AG09319 (cell line): ENCODE measurements at places on chromosomes 7 and 10.

- DNase-seq, result peak; percentile 65
Measured at GRCh38 chr10:61271127-61271780, 181.9 kb downstream of the TMEM26 start.

DNA sequence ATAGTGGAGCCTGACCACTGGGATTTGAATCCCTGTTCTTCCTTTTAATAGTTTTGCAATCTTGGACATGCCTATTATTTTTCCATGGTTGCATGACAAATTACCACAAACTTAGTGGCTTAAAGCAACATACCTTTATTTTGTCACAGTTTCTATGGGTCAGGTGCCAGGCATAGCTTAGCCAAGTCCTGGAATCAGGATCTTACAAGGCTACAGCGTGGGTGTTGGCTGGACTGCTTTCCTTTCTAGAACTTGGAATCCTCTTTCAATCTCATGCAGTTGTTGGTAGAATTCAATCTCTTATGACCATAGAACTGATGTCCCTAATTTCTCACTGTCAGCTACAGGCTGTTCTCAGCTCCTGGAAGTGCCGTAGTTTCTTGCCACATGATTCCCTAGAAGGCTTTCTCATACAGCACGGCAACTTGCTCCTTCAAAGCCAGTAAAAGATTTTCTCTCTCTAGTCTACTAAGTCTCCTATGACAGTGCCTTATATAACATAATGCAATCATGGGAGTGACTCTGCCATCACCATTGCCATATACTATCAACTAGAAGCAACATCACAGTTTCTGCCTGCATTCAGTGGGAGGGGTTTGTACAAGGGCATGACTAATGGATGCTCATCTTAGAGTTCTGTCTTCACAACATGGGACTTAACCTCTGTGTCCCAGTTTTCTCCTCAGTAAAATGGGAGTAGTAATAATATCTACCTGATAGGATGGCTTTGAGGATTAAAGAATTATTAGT, 243.4 kb upstream of the FZD1 start:
- DNase-seq, result no peak

DNA sequence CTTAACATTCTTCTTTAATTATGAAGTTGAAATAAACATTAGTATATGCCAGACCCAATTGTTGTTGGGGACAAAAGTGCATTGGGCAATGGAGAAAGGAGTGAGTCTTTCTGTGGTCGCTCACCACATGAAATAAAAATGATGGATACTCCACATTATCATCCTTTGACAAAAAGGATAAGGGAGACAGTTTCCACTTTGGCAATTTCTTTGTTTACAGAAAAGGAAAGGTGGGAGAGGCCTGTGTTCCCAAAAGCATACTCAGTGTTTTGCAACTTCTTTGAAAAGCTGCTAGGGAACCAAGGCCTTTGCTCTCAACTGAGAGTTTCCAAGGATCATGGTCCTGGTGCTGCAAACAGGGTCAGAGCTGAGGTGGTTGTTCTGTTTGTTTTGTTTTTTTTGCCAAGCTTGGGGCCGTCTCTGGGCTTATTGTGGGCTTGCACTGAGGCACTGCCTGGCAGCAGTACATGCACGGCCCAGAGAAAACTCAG, 341.9 kb downstream of the TNS3 start:
- DNase-seq, result no peak

- no peak for DNase-seq
Measured at GRCh38 chr7:121331574-121331973, 2.8 kb downstream of the WNT16 start.

DNA sequence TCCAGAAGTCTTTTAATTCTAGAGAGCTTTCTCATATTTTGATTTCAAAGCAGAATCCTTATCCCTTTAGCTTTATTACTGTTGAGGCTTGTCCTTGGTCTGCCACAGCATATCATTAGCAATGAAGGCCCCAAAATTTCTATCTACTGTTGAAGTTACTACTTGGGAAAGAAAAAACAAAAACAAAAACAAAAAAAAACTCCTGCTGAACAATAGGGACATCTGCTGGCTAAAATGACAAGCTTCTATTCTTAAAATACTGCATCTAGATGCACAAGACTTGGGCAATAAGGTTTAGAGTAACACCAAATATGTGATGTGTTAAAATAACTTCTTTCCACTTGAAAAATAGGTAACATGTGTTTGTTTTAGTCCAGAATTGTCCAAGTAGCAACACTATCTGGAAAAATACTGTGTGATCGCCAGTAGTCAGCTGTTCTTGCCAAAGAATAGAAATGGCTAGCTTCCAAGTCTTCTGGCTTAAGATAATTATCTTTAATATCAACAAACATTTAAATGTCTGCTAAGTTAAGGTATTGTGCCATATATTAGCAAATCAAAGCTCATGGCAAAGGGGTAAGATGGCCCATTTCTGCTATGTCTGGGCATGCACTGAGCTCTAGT, 3.8 kb upstream of the DMTF1 start:
- DNase-seq, result peak; percentile 14

- no peak for DNase-seq
Measured at GRCh38 chr7:16511314-16511713, 15.3 kb upstream of the LRRC72 start.

DNA sequence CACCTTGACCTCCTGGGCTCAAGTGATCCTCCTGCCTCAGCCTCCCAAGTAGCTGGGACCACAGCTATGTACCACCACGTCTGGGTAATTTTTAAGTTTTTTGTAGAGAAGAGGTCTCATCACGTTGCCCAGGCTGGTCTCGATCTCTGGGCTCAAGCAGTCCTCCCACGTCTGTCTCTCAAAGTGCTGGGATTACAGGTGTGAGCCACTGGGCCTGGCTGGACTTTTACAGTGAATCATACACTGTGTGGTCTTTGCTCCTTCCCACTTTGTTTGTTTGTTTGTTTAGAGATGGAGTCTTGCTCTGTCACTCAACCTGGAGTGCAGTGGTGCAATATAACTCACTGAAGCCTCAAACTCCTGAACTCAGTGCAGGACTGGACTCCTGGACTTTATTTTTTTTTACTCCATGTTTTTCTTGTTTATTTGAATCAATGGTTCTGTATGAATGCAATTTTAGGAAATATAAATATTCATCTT, 12.5 kb downstream of the PPIA start:
- no peak for DNase-seq

DNA sequence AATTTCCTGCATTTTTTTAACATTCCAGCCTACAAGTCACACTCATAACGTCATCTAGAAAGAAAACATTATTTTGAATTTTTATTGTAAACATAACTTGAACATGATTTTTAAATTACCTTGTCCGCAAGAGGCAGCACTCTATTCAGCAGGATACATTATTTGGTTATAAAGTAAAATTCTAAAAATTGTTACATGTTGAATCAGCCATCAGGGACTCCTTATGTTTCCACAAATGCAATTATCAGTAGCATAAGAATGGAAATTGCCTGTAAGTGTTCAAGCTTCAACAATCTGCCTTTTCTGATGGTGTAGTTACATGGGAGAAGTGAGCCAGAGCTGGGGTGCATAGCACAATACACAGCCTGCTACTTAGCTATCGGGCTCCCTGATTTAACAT, 97.5 kb downstream of the ZNF365 start:
- DNase-seq, result no peak

DNA sequence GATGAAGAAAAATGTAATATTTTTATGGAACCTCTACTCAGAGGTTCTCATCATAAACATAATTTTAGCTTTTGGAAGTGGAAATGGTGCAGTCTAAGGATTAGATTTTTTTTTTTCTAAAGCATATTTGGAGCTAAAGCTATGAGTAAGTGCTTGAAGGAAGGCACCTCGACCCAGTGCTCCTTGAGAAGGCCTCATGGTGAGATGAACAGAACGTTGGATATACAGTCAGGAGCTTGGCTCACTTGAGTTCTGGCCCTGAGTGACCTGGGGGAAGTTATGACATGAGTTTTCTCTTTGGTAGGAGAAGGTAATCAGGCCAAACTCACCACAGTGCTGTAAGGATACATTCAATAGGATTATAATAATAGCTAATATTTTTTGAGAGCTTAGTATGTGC, 163.3 kb downstream of the JCAD start:
- DNase-seq, result no peak

DNA sequence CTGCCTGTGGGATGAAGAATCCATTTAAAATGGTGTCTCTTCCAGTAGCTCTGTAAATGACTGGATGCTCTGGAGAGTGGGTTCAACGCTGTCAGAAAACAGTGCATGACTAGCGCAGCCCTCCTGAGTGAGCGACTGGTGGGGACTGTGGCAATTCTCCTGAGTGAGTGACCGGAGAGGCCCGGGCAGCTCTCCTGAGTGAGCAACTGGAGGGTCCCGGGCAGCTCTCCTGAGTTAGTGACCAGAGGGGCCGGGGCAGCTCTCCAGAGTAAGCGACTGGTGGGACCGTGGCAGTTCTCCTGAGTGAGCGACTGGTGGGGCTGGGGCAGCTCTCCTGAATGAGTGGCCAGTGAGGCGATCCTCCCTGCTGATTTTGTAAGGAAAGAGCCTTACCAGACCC, 85.5 kb downstream of the WDR37 start:
- DNase-seq, result no peak

- DNase-seq, result no peak
Measured at GRCh38 chr7:93592588-93593266, 18.2 kb upstream of the CALCR start.

GRCh38 chr10:109920016-109920415, 3.3 kb downstream of the XPNPEP1 start:
- no peak for DNase-seq

DNA sequence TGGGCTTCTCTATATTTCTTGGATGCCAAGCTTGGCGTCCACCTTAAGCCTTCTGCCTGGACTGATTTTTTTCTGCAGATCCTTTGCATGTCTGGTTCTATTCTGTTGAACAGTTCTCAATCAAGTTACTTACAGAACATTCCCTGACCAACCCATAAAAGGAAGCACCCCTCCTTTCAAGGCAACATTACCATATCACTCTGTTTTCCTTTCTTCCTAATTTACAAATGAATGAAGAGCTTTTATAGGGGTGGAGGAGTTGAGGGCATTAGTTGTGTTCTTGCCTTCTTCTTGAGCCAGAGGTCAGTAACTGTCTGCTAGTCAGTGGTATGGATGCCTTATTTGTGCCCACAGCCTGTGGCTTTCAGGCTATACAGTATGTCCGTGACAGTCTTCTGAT, 361.0 kb downstream of the PHTF2 start:
- DNase-seq, result no peak

- no peak for DNase-seq
Measured at GRCh38 chr7:30612658-30613265, 18.1 kb downstream of the GARS1 start.

DNA sequence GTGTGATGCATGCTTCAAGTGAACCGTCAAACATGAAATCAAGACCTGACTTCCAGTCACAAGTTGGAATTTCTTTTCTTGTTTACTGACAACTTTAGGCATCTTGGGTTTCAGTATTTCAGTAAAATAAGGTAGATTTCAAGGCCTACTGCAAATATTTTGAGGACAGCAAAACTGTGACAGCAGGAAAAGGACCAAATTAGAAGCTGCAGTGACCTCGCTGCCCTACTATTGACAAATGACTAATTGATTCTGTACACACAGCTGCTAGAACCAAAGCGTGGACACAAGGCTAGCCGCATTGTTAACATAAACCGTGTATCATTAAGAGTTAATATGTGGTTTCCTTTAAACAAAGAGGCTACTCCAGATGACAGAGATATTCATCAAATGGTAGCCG, 105.7 kb upstream of the SEC61G start:
- DNase-seq, result no peak

- DNase-seq, result no peak
Measured at GRCh38 chr7:98548971-98549370, 68.1 kb upstream of the NPTX2 start.

- DNase-seq, result no peak
Measured at GRCh38 chr7:115805458-115805857, 225.1 kb downstream of the TFEC start.

DNA sequence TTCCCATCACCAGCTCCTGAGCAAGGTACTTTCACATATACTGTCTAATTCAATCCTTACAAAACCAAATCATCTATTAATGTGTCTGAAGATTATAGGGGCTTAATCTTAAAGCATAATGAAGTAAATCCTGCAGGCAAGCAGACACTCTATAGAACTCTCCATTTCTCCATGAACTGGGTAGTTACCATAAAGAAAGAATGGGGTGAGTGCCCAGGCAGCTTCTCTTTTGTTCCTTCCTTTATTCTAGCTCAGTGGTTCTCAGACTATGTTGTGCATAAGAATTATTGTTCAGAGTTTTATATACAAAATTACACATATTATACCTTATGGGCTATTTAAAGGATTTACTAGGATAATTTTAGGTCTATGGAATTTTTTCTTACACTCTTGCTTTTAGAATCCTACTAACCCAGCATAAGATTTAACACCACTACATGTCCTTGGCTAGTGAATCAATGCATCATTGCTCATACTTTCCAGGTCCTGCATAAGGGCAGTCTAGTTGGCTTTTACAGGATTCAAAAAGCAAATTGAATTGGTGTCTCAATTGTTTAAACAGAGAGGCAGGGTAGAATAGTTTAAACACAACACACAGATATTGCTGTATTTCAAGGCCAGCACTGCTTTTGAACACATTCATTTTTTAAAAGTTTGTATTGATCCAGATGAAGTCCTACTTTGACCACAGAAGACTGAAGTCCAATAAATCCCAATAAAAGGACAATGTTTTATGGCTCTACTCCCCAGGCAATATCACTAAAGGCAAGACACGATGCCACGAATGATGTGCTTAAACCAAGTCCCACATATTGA, 12.9 kb downstream of the SGCE start:
- DNase-seq, result no peak

GRCh38 chr10:299969-300368, 164.7 kb downstream of the ZMYND11 start:
- no peak for DNase-seq

GRCh38 chr10:21087476-21087875, 190.4 kb upstream of the NEBL start:
- no peak for DNase-seq

GRCh38 chr7:16967300-16967811, 85.6 kb upstream of the AGR3 start:
- DNase-seq, result peak; percentile 36

GRCh38 chr10:73887294-73888039, 13.1 kb upstream of the CAMK2G start:
- DNase-seq, result peak; percentile 86

DNA sequence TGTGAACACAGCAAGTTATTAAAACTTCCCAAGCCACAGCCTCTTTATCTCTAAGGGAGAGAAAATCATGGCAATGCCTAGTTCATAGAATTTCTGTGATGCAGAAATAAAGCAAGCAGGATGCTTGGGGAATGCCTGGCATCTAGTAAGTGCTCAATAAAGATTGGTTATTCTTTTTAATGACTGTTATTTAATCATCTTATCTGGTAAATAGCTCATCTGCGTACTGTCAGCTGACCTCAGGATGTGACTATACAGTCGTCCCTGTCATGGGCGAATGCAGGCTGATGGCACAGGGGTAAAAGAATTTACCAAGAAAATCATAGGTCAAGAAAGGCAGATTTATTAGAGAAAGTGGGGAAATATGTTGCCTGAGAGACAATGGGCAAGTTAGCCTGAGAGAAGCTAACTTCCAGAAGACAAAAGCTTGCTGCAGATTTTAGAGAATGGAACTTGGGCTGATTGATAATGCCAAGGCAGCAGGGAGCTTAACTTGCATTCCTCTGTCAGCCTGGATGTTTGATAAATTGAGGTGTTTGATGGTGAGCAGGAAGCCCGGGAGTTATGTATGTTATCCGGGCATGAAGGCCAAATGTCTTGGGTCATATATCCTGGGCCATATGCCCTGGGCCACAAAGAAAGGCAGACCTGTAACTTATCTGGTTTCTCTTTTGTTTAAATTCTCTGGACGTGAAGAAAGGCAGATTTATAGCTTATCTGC, 126.0 kb downstream of the KCNMA1 start:
- no peak for DNase-seq

GRCh38 chr10:15182540-15183207, 14.2 kb upstream of the NMT2 start:
- no peak for DNase-seq

GRCh38 chr10:108787932-108788331, 1135.4 kb downstream of the XPNPEP1 start:
- no peak for DNase-seq
